ENCODE measurements at places on chromosomes 5 and 9.

- no peak for DNase-seq
Measured at GRCh38 chr9:124403246-124403645, 12.0 kb downstream of the PSMB7 start.

- no peak for DNase-seq
Measured at GRCh38 chr9:134557331-134557730, 84.3 kb upstream of the COL5A1 start.

DNA sequence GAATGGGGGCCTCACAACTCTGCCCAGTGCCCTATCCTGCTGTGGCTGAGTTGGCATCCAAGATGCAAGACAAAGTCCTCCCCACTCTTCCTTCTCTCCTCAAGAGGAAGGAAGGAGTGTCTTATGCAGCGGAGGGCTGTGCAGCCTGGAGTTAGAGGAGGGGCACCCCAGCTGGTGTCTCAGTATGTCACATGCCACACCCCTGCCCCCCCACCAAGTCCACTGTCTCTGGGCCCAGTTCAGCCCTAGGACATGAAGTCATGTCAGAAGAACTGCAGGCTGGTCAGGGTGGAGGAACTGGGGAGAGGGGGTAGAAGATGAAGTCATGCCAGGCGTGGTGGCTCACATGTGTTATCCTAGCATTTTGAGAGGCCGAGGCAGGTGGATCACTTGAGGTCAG lies 28.0 kb upstream of the SLC28A3 start:
- DNase-seq: no peak

DNA sequence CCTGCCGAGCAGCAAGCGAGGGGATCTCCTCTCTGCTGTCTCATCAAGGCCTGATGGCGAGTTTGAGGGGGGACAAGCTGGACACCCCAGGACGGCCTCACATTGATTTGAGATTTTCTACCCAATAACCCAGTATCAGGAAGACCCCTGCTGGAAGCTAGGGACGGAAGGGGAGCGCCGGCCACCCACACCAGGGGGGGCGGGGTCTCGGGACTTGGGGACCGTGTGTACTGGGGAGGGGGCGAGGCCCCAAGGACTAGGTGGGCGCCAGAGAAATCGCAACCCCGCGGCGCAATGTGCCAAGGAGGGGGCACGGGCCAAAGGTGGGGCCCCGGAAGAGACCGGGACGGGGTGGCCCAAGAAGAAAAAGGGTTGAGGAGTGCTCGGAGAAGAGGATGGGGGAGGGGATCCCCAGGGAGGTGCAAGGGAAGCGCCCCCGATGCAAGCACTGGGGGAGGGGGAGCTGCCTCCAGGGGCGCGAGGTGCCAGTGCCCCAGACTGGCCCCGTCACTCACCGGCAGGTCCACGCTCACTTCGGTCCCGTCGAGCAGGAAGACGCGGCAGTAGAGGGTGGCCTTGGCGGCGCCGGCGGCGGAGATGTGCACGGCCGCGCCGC lies 1.1 kb downstream of the EPB41L4B start:
- DNase-seq: no peak

DNA sequence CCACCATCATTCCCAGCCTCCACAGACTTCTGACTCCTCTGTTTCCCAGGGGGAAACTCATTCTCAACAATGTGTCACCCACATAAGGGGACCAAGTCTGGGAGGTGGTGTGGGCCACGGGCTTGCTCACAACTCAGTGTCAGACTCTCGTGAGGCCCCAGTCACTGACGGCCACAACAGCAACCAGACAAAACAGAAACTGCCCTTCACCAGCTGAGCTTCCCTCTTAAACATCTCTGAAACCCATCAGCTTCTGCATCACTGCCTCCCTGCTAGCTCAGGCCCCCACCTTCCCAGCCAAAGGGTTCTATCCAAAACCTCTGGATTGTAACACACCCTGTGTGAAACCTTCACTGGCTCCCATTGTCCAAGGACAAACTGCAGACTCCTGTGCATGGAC lies 273.4 kb downstream of the CDK5RAP2 start:
- DNase-seq: no peak

GRCh38 chr5:82375488-82376244 lies 97.5 kb upstream of the RPS23 start:
- no peak for DNase-seq

DNA sequence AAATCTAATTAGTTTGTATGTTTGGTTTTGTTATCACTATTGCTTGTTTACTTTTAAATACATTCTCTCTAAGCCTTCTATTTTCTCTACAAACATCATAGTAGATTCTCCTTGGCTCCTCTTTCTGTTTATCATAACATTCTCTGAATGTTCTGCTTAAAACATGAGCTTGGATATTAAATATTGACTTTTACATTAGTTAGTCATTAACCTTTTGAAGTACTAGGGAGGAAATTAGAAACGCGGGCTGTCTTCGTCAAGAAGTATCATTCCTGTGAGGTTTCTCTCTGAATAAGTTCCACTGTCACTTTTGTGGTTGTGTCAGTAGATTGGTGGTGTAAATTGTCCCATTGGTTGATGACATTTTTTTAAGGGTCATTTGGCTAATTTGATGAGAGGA lies 821.5 kb downstream of the EFNA5 start:
- DNase-seq: peak; percentile 22
